T-cell (primary cell): ENCODE measurements at places on chromosomes 7 and 10.

DNA sequence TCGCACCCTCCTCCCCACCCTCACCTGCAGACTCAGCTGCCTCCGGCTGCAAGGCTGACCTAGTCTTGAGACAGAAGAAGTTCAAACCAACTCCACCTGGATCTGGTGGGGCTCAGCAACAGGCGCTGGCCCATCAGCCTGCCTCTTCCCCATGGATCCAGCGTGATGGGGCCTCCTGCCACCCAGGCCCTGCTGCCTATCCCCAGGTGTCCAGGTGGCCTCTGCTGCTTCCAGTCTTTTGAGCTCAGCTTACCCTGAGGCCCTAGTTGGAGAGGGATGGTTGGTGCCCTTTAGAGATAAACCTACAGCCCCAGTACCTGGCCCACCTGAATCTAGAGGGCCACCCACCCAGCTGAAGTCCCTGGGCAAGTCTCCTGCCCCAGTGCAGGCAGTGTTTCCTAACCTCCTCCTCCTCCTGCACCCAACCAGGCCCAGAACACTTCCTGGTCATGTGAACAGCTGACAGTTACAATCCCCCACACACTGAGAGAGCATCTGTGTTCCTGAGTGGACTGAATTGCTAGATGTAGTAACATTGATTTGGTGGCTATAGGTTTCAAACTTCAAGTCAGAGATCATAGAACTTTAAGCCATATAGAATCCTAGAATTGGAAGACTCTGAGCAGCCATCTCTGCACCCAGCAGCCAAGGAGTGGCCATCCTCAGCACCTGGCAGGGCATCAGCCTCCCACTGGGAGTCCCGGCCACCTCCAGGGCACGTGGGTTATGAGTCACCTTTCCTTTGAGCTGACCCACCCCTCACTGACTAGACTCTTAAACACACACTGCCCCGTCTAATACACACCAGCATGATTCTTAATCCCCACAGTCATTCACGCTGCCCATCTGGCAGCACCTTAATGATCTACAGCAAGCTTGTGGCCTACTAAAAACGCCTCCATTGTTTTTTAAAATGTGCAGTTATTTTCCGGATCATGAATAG lies 51.9 kb downstream of the ALOX5 start:
- DNase-seq = no peak

DNA sequence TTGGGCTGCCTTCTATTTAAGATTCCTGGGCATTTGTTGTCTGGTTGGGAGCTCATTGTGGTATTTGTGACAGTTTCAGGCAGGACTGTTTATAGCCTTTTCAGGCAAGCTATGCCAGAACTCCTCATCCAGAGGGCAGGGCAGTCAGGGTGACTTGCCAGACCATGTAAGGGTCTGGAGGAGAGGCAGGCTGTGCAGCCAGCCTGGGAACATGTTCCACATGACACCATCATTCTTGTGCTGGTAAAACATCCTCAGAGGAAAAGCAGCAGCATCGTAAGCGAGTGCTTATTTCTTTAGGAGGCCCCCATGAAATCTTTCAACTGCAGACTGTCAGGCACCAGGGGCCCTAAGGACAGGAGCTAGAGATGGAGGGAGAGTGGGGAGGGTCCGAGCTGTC lies 44.0 kb upstream of the SORBS1 start:
- DNase-seq = no peak

DNA sequence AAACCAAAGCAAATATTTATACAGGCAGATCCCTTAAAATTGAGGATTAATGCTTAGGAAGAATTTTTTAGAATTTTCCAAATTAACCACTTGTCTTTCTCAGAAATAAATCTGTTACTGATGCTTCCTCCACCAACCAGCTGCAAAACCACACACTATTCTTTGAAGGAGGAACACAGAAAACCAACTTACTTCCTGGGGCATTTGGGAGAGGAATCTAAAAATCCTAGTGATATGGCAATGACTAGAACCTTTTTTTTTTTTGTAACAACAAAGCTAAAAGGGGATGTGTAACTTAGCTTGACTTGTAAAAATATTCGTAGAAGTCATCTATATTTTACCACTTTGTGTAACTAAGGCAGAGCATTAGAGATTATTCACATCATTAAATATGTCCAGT lies 5.1 kb upstream of the TM9SF3 start:
- no peak for DNase-seq

GRCh38 chr10:104694074-104694473 lies 53.0 kb downstream of the SORCS3 start:
- no peak for DNase-seq

GRCh38 chr7:28840592-28840995 lies 117.5 kb downstream of the TRIL start:
- no peak for DNase-seq

DNA sequence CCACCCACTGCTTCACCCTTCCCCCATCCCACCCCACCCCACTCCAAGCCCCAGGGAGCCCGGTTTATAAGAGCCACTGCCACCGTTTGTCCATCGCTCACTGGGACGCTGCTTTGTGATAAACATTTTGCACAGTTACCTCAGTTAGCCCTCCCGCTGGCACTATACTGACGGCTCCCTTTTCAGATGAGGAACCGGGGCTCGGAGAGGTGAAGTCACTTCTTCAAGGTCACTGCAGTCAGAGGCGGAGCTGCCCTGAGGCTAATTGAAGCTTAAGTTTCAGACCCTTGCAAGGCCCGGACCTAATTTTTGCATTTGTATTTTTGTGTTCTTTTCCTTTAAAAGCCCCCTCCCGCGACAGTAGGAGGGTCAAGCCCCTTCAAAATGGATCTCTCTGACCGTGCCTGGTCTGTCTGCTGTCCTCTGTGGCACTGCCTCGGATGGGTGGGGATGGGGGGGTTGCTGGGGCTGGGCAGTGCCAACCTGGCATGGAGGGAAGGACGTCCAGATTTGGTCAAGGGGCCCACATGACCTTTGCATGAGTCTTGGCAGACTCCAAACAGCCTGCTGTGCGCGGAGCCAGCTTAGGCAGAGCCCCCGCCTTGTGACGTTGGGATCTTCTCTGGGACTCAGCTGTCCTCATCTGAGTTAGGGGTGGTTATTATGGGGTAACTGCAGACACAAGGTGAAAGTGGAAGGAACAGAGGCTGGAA lies 17.7 kb upstream of the NODAL start:
- DNase-seq = no peak

DNA sequence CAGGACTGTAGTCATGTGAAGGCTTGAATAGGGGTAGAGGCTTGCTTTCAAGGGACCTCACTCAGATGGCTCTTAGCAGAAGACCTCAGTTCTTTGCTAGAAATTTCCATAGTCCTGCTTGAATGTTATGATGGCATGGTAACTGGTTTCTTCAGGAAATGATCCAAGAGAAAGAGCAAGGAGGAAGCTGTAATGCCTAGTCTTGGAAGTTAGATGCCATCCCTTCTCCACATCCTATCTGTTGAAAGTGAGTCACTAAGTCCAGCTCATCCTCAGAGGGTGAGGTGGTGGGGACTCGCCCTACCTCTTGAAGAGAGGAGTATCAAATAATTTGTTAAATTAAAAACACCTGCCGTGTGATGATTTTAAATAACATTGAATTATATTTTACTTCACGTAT lies 4.6 kb downstream of the MGAM start:
- no peak for DNase-seq

- no peak for DNase-seq
These were observed 59.8 kb downstream of the ARID5B start for GRCh38 chr10:61961278-61961677.

GRCh38 chr10:88026031-88026430 lies 162.6 kb downstream of the PTEN start:
- no peak for DNase-seq

GRCh38 chr10:119325131-119325530 lies 117.8 kb downstream of the GRK5 start:
- DNase-seq = no peak

DNA sequence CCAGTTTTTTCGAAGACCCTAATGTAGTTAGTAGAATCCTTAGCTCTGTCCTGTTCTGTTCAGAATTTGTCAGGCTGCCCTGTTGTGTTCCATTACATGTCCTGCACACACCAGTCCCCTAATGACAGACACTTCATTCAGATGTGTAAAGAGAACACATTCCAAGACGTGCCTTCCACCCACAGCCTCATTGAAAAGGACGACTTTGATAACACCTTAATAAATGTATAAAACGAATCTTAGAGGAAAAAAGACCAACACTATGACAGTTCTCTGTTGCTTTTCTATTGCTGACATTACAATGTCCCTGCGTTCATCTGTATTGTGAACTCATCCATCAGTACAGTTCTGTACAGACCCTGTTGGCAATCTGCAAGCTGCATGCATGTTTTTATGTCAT lies 3.5 kb downstream of the LRRTM3 start:
- DNase-seq = no peak

DNA sequence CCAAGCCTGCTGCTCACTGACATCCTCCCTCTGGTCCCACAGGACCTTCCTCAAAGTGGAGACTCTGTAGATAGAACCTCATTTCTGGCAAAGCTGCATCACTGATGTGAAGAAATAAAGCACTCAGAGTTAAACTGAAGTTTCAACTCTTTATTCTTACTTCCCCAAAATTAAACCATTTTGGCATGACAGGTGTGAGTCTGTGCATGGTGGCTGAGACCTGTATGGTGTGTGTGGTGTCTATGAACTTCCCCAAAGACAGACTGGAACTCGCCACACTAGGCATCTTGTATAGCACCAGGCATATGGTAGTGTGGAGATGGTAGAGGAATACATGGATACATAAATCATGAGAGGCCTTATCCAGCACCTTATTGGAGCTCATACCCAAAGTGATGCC lies 6.6 kb upstream of the WDFY4 start:
- no peak for DNase-seq

- DNase-seq = no peak
These were observed 47.6 kb downstream of the ICA1 start for GRCh38 chr7:8214244-8214824.

DNA sequence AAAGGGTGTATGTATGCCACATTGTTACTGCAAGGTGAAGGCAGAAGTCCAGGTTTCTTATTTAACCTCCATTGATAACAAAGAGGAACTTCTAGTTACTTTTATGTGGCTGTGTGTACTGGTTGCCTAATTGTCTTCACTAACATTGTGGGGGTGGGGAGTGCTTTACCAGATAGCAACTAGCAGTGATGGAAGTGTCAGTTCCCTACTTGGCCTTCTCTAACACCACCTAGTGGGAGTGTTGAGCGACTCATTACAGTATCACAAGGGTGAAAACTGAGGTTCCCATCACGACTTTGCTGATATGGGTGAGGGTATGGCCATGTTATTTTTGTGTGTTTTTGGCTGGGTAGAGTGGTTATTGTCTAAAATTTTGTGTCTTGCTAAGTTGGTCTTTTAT lies 274.4 kb downstream of the THSD7A start:
- no peak for DNase-seq

DNA sequence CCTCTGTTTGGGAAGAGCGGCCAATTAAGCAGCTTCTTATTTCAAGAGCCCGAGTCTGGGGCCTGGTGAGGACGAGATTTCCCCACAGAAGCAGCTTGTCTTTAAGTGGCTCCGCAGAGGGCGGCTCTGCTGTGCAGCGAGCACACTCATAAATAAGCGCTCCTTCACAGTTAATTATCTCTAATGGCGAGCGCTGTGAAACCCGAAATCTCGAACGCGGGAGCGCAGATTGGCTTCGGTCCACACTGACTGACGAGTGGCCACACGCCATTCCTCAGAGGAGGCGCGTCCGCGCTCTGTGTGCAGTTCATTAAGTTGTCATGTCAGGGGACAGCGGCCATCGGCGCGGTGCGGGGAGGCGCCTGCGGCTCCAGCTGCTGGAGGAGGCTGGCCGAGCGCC lies 560.9 kb downstream of the DNAJB6 start:
- no peak for DNase-seq

GRCh38 chr10:96279191-96279641 lies 7.8 kb upstream of the BLNK start:
- no peak for DNase-seq

DNA sequence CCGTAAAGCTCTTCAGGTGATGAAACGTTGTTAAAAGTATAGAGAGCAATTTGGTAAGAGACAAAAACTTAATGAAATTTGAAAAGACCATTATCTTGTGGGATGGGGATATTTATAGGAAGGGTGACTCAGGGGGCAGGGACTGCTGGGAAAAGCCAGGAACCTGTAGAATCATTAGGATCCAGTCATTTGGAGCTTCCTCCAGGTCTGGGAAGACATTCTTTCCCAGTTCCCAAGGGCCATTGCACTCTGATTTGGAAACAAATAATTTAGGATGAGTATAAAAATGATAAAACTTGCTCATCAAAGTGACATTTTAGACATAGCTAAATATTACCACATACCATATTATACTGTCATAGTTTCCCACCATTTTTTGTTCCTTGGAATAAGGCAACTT lies 143.9 kb downstream of the PFKFB3 start:
- no peak for DNase-seq

GRCh38 chr7:1842321-1843221 lies 172.5 kb downstream of the ELFN1 start:
- DNase-seq = no peak

DNA sequence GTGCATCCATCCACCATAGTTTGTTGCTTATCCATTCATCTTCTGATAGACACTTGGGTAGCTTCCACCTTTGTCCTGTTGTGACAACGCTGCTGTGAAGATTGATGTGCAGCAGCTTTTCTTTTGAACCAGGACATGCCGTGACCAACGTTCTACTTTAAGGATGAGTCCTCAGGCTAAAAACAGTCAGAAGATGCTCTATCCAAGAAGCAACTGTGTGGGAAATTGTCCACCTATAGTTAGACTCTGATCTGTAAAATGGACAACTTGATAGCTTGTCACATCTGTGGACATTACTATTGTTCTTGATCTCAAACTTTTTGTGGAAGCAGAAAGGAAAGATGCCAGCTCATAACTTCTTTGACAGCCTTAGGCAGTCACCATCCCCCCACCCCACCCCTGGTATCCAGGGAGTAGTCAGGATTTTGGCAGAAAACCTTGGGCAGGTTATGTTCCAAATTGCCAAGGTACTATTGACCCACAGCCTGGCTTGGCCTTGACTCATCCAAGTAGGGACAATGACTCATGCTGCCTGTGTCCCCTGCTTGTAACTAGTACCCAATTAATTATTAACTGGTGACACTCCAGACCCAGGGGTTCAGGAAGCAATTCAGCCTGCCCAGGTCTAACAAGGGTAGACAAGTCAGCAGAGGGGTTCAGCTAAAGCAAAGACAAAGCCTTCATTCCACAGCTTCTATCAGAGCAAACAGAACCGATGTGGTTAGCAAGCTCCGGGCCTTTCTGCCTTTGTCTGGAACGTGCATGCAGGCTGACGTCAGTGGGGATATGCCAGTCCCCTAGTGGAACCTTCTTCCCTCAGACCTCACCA lies 99.6 kb upstream of the ANLN start:
- no peak for DNase-seq

DNA sequence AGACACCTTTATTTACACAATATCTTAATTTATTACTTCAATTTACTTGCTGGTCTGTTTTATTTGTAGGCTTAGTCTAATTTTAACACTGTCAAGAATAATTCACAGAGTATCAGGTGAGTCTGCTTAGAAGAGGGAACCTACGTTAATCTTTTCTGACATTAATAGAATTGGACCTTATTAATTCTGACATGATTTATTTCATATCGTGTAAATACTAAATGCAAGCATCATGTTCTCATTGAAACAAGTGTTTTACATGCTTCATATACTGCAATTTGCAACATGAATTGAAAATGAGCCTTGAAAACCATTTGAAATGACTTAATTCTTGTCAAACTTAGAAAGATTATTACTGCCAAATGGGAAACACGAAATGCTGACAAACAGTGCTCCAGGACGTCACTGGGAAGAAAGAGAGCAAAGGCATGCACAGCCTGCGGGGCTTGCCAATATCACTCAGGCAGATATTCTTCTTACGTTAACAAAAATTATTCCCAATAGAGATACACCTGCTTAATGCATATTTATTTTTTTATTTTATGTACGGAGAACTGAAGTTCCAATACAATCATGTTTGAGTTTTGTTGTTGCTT lies 282.0 kb upstream of the AKR1E2 start:
- no peak for DNase-seq

GRCh38 chr7:95398155-95398940 lies 2.2 kb upstream of the PON3 start:
- no peak for DNase-seq
